Peyer's patch (tissue), 4 donors: ENCODE measurements at places on chromosomes 7 and 10.

DNA sequence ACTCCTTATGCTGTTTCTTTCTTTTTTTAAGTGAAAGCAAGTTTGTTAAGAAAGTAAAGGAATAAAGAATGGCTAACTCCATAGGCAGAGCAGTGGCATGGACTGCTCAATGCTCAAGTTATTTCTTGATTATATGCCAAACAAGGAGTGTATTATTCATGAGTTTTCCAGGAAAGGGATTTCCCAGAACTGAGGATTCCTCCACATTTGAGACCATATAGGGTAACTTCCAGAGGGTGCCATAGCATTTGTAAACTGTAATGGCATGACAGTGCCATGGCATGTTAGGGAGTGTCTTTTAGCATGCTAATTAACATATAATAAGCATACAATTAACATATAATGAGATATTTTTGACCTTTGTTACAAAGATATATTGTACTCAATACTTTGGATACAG, 1034.5 kb upstream of the PHF14 start:
- no peak for DNase-seq

GRCh38 chr7:12926206-12926605, 238.8 kb downstream of the ARL4A start:
- DNase-seq: no peak

GRCh38 chr7:100603726-100604027, 1.5 kb downstream of the PCOLCE start:
- no peak for DNase-seq

DNA sequence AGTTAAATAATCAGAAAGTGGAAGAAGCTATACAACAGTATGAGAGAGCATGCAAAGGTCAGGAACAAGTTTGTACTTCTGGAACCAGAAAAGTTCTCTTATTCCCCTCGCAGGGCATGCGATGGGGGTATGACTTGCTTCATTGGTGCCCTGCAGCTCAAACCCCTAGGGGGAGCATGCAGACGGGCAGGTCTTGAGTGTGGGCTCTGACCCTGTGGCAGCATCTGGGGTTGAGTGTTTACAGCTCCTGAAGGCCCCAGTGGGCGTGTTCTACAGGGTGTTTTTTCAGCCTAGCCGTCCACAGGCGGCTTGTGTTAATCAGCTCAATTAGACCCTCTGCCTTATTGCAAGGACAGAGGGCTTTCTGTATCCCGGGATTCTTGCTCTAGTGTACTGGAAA, 44.5 kb downstream of the KIF20B start:
- no peak for DNase-seq

DNA sequence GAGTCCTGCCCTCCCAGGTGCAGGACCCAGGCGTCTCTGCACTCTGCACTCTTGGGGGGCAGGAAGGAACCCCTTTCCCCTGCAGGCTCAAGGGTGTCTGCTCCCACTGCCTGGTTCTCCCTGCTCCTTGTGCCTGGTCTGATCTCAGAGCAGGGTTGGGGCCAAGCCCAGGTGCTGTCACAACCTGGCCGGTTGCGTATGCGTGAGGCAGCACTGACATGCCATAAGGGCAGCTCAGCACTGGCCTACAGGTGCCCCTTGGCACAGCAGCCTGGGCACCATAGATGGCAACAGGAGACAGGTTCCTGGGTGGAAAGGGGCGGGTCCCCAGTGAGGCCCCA, 33.2 kb downstream of the DKK1 start:
- DNase-seq: no peak

DNA sequence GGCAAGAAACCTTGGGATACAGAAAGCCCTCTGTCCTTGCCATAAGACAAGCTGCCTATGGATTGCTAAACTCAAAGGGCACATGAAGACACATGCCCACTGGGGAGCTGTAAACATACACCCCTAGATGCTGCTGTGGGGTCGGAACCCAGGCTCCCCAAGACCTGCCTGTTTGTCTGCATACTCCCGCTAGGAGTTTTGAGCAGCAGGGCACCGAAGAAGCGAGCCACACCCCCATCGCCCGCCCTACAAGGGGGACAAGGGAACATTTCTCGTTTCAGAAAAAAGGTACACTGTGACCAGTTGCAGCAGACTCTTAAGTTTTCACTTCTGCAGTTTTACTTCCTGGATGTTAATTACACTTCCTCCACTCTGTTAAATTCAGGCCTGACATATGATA, 680.2 kb upstream of the GHITM start:
- no peak for DNase-seq

DNA sequence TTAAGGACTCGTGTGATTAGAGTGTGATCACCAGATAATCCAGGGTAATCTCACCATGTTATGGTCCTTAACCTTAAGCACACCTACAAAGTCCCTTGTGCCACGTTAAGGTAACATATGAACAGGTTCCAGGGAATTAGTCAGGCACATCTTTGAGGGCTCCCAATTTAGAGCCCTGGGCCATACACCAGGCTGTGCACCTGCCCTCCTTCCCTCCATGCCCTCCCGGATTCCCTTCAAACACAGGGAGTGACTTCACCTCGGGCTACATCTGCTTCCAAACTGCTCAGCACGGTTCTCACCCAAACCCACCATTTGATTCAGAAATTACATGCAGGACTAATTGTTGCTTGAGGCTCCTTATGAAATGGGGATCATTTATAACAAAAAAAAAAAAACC, 93.9 kb upstream of the HABP2 start:
- DNase-seq: no peak

GRCh38 chr10:36647540-36647939, 477.9 kb upstream of the ANKRD30A start:
- no peak for DNase-seq

GRCh38 chr10:6819301-6819700, 239.2 kb upstream of the PRKCQ start:
- DNase-seq: no peak

DNA sequence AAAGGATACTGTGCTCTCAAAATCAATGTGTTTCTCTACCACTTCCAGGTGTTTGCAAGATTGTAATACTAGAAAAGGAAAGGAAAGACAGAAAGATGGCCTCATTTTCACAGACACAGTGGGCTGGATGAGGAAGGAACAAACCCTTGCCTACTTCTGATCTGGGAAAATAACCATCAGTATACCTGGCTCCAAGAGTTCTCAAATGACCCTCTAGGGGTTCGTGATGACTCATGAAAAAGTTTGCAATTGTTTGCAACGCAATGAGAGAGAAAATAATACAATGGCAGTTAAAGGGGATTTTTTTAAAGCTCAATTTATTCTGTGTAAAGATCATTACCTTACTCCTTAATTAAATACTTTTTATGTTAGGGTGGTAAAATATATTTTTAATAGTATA, 197.6 kb upstream of the INHBA start:
- DNase-seq: no peak

GRCh38 chr10:20709708-20710107, 187.4 kb downstream of the NEBL start:
- no peak for DNase-seq

DNA sequence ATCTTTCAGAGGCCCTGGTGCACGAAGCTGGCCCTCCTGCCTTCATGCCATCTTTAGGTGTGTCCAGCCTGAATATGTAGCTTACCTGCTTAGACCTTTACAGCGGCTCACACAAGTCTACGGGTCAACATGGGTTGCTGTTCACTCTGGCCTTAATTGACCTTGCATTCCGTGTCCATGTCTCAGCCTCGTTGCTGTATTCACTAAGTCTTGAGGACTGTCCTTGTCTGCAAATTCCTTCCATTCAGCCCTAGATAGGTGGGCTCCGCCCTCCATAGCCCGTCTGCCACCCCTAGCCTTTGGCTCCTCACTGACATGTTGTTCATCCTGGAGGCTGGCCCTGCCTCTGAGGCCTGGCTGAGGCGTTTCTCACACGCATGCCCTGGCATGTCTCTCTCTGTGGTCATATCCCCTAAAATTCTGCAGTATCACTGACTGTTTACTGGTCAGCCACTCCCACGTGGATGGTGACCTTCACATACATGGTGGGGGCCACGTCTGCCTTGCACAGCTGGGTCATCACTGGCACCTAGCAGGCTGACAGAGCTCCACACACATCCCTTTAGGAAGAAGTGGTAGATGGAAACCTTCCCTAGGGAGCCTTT, 394.1 kb upstream of the MKI67 start:
- no peak for DNase-seq

GRCh38 chr10:61313460-61313859, 139.7 kb downstream of the TMEM26 start:
- DNase-seq: no peak

DNA sequence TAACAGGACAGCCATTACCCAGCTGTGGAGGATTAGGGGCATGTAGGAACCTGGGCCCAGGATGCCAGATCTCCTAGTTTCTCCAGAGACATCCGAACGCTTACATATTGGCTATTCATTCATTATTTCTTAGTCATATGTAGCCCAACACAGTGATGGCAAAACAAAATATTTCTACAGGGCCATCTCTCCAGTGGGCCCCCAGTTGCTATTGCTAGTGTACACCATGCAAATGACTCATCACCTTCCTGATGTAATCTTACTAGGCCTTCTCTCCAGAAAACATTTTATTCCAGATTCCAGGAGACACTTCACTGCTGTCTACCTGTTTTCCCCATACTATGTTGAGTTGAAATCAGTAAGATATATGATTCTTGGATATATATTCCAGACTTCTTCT, 201.7 kb downstream of the PLXDC2 start:
- DNase-seq: no peak

GRCh38 chr10:3900391-3900790, 115.4 kb upstream of the KLF6 start:
- no peak for DNase-seq

DNA sequence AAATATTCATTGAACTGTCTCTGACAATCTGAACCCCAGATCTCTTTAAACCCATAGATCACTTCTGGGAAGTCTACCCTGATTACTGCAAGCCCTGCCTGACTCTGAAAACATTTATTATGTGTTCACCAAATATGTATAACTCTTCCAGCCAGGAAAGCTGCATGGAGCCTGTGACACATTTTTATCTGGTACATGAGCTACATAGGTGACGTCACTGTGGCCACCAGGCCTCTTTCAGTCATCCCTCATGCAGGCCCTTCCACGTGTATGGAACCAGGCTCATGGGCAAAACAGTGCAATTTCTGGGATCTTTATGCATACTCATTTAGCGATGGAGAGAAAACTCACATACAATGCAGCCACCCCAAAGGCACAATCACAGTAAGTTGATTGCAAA, 133.9 kb upstream of the NUPR2 start:
- peak; percentile 4 for DNase-seq

- no peak for DNase-seq
Measured at GRCh38 chr7:27616186-27616491, 46.5 kb downstream of the HIBADH start.

DNA sequence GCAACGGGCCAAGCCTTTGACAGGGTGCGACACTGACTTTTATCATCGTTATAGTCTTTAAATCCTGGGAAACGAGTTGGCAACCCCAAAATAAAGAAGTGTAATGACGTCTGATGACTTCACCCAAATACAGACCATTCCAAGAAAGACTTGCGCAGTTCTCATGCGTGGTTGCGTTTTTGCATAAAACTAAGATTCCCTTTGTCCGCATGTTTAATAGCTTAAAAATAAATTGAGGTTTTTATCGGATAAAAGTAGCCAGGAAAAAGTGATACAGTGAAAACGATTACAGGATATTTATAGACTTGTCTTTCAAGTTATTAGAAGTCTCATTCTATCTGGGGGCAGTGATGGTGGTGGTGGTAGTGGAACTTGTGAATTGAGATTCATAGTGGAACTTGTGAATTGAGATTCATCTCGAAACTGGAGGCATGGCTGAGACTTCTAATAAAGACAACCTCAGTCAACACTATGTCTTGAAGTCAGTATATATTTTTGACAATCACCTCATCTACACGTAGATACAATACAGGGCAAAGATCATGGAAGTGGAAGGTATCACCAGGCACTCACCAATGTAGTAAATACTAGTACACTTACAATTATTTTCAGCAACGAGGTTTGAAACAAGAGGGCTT, 1.2 kb upstream of the NAMPT start:
- no peak for DNase-seq

DNA sequence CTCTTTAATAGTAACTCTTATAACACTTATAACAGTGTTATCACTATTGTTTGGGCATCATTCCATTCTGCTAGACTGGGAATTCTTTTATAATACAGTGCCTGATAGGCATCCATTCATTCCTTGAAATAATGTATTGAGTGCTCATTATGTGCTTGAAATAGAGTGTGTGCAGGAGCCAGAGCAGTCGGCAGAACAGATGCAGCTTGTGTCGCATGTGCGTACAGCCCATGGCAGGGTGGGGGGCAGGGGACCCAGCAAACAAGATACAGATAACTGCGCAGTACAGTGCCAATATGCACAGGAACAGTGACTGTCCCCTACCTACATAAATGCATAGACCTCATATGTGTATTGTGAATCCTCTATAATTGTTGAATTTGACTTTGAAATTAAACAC, 99.3 kb downstream of the KAT6B start:
- DNase-seq: no peak

GRCh38 chr7:100891568-100892247, 2.2 kb upstream of the UFSP1 start:
- DNase-seq: no peak

DNA sequence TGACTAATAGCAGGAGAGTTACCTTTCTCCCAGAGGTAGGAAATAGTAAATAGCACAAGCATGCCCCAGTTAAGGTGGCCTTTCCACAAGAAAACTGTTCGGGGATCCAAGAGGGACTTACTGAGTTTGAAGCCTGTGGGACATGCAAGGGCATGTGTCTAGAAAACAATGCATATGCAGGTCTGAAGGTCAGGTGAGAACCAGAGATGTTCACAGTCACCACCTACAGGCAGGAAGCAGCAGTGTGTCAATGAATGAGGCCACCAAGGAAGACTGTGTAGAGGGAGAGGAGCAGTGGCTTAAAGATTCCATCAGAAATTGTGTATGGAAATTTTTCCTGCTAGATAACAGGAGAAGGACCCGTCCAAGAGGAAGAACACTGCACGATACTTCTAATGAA, 66.0 kb downstream of the CALD1 start:
- DNase-seq: no peak
